Posterior cingulate gyrus (tissue), 11 donors: ENCODE measurements at places on chromosomes 1 and 21.

DNA sequence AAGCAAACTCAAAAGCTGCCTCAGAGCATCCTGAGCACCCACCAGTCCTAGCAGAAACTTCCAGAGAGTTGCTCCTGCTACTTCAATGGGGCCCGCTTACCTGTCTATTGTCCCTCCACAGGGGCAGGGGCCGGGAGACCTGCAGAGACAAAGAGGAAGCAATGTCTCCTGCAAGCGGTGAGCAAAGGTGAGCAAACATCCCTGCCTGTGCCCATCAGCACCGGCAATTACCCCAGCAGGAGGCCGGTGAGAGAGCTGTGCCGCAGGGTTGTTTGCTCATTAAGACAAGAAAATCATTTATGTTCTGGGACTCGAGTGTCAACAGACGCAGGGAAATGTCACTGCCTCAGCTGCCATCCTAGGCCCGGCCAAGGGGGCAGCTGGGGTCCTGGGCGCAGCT, 53.8 kb upstream of the TARDBP start:
- DNase-seq = no peak

- DNase-seq = no peak
Observed at GRCh38 chr1:197149340-197149739, 2.9 kb upstream of the ASPM start.

- DNase-seq = no peak
Observed at GRCh38 chr21:17930093-17930492, 110.9 kb upstream of the C21orf91 start.

DNA sequence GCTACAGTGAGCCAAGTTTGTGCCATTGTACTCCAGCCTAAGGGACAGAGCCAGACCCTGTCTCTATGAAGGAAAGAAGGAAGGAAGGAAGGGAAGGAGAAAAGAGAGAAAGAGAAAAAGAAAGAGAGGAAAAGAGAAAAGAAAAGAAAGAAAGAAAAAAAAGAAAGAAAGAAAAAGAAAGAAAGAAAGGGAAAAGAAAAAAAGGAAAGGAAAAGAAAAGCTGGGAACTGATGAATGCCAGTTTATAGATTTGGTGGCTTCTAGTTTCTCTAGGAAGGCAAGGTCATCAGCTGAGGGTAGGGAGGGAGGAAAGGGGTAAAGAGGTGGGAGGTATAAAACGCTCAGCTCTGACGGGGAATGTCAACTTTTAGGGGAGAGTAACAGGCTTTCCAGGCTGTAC, 62.3 kb upstream of the AKT3 start:
- no peak for DNase-seq
